ENCODE measurements at places on chromosomes 6 and 20.

DNA sequence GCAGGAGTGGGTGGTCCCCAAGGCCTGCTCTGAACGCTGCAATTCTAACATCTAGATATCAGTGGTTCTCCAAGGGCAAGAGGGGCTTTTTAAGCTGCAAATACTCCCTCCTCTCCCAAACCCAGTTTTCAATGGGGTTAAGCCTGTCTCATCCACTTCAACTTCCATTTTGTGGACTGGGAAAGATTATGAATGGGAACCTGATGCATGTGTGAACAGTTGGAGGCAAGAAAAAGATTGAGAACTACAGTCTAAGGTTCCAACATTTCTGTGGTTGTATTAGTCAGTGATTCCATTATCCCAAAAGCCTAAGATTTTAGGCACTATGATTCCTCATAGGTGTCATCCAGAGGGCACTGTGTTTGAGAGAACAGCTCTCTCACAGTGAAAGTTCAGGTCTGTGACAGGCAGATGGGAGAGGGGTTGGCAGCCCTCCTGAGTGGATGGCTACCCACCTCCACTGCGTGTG is 53.7 kb downstream of the HNF4A start:
- DNase-seq = no peak

DNA sequence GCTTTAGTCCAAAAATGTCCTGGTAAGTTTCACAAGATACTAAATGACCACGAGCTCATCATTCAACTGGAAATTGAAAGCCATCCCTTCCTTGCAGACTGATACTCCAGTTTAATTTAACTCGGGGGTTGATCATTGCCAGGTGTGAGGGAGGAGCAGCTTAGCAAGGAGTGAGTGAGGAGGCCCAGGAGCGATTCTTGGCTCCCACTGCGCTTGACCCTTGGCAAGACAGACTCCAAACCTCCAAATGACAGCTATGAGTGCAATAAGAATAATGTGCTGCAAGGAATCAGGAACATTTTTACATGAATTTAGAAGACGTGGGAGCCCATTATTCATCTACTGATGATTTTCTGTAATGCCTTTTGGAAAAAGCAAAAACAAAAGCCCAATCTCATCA is 64.9 kb downstream of the LAMA4 start:
- no peak for DNase-seq

- no peak for DNase-seq
Measured at GRCh38 chr6:6912817-6913744, 194.7 kb upstream of the RREB1 start.

DNA sequence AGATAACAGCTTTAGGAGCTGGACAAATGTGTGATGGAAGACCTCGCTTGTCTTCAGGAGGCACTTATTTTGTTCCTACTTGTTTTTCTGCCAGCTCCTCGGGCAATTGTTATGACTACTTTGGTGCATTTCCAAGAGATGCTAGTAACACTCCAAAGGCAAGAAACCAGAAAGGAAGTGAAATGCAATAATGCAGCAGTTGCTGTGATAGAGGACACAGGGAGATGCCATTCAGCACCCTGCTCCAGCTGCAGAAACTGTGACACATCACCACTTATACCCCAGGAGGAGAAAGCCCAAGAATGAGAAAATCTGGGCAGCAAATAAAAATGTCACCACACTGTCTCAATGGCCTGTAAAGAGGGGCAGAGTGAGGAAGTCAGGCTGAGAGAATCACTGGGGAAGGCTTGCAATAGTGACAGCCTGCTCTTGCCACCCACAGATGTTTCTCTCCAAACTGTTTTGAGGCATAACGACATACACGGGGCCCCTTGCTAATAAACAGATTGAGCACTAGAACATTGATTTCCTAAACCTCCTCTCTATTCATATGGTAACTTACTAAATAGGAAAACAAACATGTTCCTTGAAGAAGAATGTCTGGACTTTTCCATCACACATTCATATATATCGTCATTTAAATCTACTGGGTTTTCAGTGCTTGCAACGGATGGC is 231.0 kb upstream of the PRND start:
- DNase-seq = no peak

DNA sequence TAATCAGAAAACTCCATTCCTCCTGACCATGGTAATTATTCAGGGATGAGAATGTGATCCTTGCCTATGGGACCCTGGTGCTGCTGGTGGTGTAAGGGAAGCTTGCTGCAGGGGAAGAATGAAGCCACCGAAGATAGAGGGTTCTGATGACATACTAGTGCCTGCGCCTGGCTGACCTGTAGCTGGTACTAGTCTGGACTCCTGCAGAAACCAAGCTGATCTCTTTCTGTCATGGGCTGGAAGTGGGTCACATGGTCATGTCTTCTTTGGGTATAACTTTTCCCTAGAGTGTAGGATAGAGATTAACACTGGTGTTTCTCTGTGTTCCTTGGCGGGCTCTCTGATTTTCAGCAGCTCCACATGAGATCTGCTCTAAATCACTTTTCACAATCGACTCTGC is 8.6 kb upstream of the SLC4A11 start:
- no peak for DNase-seq

GRCh38 chr20:1436263-1436662 is 30.4 kb downstream of the NSFL1C start:
- DNase-seq = no peak

DNA sequence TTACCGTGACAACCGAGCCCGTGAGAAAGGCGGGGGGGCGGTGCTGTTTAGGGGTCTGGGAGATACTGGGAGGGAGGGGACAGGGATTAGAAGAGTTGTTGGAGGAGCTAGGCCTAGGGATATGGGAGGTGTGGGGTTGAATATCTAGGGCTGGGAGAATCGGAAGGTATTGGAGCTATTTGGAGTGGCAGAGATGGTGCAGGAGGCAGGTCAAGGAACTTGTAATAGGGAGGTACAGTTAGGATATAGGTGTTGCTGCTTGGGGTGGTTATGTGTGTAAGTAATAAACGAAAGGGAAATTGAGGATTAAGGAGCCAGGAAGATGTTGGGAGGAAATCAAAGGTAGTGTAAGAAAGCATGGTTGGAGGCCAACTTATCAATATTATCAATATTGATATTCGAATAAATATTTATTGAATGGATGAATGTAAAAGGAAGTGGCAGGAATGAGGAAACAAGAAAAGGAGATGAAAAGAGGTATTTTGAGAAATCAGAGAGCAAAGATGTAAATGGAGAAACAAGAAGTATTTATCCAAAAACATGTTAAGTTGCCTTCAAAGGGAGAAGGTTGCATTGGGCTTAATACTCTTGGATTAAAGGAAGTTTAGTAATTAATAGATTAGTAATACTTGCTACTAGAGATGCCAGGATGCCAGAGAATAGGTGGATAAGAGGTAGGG is 602 bp downstream of the PPP1R11 start:
- DNase-seq = no peak

DNA sequence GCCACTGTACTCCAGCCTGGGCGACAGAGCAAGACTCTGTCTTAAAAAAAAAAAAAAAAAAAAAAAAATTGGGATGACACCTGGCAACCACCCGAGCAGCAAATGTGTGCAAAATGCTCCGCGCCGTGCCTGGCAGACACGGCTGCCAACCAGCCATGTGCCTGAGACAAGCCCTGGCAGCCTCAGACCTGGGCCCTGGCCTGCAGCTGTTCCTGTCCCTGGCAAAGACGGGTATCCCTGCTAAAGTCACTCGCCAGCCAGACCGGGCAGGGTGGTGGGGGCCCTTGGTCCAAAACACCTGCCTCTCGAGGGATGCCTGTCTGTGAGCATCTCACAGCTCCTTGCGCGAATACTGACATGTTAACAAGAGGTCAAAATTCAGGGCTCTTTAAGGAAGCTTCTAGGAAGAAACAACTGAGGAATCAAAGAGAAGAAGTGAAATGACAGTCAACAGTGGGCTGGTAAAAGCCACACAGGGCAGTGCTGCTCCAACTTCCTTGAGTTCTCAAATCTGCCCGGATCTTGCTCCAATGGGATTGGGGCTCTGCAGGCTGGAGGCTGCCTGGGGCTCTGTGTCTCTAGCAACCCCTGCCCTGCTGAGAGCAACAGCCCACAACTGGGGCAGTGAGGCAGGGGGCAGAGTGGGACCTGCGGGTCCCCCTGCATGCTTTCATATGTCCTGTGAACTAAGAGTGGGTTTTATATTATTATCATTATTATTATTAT is 53.4 kb downstream of the SYTL3 start:
- no peak for DNase-seq

- no peak for DNase-seq
Measured at GRCh38 chr6:1820714-1821113, 211.0 kb downstream of the FOXC1 start.

DNA sequence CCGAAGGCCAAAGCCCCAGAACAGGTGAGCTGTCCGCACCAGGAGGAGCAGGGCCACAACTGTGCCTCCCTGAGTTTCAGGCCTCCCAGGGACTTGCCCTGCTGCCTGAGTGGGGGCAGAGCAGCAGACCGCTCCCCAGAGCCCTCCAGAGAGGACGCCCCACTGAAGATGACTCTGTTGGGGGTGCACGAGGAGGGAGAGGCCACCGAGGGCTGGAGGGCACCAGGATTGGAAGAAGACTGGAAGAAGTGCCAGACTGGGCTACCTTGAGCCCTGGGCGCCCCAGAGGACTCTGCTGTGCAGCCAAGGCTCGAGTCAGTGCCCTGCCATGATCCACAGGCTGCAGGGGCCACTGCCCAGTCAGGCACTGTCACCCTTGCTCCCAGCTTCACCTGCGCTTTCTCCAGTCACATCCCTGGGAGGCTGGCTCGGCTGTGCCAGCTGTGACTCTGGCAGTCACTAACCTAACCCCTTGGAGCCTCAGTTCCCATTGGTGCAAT is 11.3 kb downstream of the CST7 start:
- DNase-seq = no peak

GRCh38 chr6:28863604-28864325 is 60.0 kb downstream of the TRIM27 start:
- DNase-seq = peak; percentile 90

GRCh38 chr6:43503443-43503842 is 6.7 kb downstream of the LRRC73 start:
- DNase-seq = no peak

GRCh38 chr20:6685181-6685582 is 82.3 kb upstream of the BMP2 start:
- no peak for DNase-seq

DNA sequence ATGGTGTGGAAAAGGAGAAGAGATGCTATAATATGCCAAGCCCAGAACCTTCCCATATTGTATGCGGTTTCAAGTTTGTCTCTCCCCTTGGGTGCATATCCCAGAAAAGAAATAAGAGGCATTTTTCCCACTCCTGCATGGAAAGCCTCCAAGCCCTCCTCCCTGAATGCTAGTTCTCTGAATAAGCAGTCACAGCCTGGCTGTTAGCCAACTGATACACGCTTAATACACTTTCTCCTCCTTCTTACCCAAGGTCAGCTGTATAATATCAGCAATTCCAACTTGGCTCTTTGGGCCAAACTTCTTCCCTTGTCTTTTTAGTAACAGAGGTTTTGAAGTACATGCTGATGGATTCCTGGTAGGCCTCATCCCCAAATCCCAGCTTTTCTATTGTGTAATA is 440.1 kb downstream of the EPHA7 start:
- DNase-seq = no peak
